ENCODE measurements at places on chromosomes 4 and X.
A peak's percentile ranks its signal among the peaks of the same experiment; 100 is the strongest.

DNA sequence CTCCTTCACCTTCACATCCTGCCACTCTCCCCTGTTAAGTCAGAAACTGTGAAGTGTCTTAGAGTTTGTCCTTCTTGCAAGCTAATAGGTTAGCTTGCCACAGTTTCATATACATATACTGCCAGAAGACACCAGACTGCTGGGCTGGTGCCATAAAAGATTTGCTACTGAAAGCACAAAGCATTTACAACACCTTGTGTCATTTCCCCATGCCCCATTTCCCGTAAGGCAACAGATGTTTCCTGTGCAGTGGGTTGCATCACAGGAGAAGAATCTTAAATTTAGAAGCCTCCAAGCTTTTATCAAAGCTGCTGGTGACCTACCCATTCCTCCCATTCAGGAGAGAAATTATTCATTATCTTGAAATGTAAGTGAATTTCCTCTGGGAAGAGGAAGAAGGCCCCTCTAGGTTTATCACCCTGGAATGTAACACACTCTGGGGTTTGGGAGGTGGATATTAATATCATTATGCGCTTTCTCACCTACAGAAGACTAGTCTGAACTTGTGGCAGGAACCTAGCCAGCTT is 34.5 kb upstream of the RAB33B start:
- peak; percentile 35 for DNase-seq

- no peak for DNase-seq
Measured at GRCh38 chr4:37821953-37822605, 4.4 kb upstream of the PGM2 start.

- no peak for DNase-seq
Measured at GRCh38 chrX:57905141-57905540, 5.1 kb downstream of the ZXDA start.

- no peak for DNase-seq
Measured at GRCh38 chr4:67134616-67135015, 410.7 kb downstream of the CENPC start.

DNA sequence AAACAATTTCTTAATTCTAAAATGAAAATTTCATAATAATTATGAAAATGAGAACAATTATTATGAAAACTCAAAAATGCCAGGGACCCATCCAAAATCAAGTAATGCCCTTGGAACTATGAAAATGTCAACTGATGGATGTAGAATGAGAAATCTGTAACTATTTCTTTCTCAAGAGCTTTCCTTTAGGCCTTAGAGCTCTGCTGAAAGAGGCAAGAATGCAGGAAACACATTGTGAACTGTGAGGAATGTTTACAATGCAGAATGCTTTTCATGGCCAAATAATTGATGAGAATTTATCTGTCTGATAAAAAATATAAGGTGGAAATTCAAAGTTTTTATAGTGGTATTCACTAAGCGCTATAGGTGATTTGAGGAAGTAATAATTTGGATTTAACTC is 207.1 kb upstream of the PCDH18 start:
- no peak for DNase-seq

DNA sequence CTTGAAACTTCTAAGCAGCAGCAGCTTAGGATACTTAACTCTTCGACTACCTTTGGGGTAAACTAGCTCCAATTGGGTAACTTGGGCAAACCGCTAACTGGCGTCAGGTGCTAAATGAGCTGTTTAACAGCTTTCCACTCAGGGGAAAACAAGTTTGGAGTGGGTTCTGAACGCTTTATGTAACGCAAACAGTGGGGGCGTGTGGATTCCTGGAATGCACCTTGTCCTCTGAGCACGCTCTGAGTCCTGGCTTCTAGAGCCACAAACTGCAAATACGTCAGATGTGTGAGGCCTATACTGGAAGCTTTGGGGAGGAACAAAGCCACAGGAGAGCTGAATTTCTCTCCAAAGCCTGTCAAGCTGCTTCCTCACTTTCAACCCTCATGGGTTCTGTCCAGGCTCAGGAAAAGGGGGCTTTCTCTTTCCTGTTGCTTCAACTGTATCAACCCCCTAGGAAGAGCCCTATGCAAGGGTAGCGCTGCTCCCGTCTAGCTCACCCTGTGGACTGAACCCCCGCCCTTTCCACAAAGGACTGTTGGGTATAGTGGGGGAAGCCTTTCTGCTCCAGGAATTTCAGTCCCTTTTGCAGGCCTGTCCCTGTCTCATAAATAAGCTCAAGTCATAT is 4.5 kb upstream of the WDR1 start:
- no peak for DNase-seq

- no peak for DNase-seq
Measured at GRCh38 chr4:21882051-21882839, 66.3 kb downstream of the KCNIP4 start.

- no peak for DNase-seq
Measured at GRCh38 chr4:24984602-24985532, 45.9 kb downstream of the LGI2 start.

- DNase-seq = no peak
Measured at GRCh38 chrX:79270401-79270800, 96.7 kb downstream of the ITM2A start.

DNA sequence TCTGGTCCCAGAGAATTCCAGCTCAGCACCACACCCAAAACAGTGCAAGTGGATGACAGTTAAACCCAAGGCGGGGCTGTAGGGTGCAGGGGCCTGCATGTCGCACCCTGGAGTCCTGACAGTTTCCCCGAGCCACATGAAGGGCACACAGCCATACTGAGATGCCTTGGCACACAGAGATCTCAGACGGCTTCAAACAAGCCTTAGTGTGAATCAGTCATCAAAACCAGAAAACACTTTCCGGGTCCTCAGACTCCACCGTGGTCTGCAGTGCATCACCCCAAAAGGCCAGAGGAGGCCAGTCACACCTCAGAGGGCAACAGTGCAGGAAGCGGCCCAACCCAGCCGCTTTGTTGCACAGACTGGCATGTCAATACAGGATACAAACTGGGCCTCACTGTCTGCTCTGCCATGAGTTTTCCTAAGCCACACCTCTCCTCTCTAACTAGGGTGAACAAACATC is 64.6 kb upstream of the ENPP6 start:
- DNase-seq = no peak

DNA sequence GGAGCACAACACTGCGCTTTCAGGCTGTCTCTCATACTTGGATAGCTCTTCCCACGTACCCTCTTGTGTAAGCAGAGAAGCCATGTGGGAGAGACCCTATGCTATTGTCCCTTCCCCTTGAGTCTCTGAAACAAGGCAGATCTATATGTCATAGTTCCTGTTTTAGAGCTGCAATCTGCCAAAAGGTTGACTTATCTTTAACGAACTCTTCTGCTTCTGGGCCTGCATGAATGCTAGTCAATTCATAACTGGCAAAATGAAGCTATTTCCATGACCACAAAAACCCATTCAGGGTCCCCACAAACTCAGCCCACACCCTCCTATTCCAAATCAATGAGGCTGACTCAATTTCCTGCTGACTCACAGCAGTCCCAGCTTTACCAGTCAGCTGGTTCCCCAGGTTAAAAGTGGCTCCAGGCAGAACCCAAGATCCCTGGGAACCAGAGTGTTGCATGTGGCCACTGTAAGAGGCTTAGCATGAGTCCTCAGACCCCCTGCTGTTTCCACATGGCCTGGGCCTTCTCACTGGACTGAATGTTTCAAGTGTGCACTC is 25.3 kb upstream of the SOD3 start:
- no peak for DNase-seq

DNA sequence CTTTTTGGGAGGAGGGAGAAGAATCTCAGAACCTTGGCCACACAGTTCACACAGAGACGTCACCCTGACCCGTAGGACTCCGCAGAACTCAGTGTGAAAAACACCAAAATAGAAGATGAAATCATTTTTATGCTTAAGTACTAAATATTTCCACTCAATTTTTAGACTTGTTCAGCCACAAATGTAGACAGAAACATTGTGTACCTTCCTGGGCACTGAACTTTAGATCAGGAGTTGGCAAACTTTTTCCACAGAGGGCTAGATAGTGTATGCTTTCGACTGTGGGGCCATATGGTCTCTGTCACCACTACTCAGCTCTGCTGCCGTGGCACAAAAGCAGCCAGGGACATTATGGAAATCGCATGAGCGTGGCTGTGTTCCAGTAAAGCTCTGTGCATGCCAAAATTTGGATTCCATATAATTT is 61.8 kb upstream of the STOX2 start:
- DNase-seq = no peak

DNA sequence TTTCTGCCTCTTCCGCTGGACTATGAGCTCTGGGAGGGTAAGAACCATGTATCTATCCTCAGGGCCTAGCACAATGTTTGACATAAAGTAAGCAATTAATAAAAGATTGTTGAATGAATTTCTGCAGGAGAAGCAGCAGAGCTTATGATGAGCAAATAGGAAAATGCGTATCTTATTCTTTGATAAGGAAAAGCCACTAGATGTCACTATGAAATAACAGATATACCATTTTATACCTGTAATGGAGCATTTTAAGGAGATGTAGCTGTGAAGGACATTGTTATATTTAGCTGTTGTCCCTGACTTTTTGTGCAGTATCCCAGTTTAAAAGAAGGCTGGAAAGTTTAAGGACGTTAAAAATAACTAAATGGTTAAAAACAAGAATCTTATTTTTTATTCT is 147.2 kb upstream of the MBNL3 start:
- no peak for DNase-seq

- DNase-seq = no peak
Measured at GRCh38 chr4:2792396-2792710, 532 bp upstream of the SH3BP2 start.

Measured in hindlimb muscle (tissue), 1 donor.